Chondrocyte (in vitro differentiated cells): ENCODE measurements at places on chromosomes 13 and 19. TPM values are rescaled to one million over a fixed set of nuclear protein-coding genes. Genes with fewer than 3 reads are reported as not detected.

GRCh38 chr13:48901781-48902180 lies 73.9 kb upstream of the FNDC3A start:
- DNase-seq: no peak

DNA sequence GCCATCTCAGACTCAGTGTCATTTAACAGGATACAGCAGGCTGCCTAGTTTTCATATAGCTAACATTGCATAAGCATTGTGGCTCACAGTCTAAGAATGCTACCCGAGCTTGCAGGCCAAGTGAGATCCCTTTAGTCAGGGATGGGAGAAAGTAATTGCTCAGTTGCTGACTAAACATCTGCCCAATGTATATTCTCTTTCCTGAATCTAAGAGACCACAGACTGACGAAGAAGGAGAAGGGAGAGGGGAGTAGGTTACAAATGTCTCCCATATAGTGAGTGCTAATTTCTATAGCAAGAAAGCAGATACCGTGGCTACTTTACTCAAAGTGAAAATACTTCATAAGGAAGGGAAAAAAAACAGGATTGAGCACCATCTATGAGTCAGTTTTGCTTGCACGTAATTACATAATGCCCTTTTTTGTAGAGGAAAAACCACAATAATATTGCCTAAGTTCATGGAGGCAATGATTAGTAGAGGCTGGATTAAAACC lies 453.9 kb downstream of the COG6 start:
- no peak for DNase-seq

- DNase-seq: no peak
Observed at GRCh38 chr13:60969656-60970055, 446.0 kb downstream of the PCDH20 start.

- DNase-seq: no peak
Observed at GRCh38 chr19:3132971-3133792, 2.7 kb upstream of the GNA15 start.

- no peak for DNase-seq
Observed at GRCh38 chr13:40221460-40222201, 444.8 kb downstream of the FOXO1 start.

DNA sequence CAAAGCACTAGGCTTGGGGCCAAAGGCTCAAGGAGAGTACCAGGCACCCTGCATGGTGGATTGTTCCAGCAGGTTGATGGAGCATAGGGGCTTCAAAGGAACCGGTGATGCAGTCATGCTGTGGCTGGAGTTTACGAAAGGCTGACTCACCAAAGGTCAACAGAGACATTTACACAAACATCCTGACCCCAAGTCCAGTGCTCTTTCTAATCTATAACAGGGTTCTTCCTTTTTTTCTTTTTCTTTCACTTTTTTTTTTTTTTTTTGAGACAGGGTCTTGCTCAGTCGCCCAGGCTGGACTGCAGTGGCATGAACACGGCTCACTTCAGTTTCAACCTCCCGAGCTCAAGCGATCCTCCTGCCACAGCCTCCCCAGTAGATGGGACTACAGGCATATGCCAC lies 35.6 kb upstream of the TPTE2 start:
- DNase-seq: no peak

DNA sequence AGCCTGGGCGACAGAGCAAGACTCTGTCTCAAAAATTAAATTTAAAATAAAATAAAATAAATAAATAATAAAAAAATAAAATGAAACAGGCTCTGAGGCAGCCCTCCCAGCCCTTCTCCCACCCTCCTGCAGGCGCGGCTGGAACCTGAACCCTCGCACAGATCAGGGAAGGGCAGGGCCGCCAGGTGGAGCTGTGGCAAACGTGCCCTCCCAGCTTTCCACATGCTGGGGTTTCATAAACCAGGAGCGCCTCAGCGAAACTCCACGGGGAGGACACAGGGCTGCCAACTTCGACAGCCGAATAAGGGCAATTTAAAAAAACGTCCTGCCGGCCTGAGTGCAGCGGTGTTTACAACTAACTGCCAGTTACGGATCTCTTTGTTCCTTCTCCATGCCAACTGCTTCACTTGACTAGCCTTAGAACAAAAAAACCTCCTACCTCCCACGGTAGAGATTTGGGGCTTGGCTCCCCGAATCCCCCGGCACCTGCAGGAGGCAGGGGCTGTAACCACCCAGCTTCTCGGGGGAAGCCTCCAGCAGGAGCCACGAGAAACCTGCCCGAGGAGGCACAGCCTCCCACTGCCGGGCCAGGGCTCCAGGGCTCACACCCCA lies 15.9 kb downstream of the ZNF787 start:
- no peak for DNase-seq

GRCh38 chr13:111283991-111284390 lies 36.5 kb upstream of the TEX29 start:
- no peak for DNase-seq

DNA sequence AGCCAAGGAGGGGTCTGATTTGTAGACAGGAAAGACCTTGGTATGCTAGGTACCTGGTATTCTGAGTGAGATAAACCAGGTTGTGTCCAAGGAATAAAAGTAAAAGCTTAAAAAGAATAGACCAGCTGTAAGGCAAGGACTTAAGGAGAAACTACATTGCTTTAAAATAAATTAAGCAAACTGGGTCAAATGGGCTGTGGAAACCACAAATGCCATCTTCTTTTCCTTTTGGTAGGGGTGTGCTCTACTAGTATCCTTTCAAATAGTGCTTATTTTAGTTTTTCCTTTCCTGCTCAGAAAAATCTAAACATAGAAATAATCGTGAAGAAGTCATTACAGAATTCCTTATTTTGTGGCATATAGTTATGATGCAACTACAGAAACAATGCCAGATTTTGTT lies 138.6 kb upstream of the KLF12 start:
- DNase-seq: no peak

DNA sequence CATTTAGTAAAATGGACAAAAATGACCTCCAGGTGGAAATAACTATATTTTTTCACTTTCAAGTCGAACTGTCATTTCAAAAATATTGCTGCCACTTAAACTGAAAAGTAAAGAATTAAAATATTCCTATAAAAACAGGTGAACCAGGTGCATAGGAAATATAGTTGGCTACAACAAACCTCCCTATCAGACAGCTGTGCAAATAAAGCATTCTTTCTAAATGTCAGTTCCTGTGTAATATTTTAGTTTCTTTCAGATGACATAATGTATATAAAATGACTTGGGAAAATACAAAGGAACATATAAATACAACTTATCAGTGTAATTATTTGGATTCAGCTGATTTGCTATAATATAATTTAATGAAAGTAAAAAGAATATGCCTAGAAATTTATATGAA lies 403.5 kb upstream of the GPC6 start:
- DNase-seq: no peak

DNA sequence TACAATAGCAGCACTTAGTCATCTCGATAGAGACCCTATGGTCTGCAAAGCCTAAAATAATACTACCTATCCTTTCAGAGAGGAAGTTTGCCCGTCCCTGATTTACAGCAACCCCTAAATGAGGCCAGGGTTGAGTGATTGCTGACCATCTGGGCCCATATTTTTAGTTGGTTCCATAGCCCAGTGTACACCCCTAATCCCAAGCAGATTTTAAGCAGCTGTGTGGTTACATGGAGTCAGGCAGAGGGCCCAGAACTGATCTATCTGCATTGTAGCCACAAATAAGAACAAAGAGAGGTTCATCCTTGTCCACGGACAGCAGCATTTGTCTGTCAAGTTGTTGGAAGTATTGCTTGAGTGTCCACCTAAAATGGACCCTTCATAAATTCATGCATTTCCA lies 148.2 kb downstream of the DCT start:
- no peak for DNase-seq

DIRAS1 gene
- 14.1 to 20.9 TPM (median 20.2 TPM) in 3 replicates for total RNA-seq

MATK gene
- total RNA-seq: not detected in 3 replicates

SRRM5 gene
- 0.12 to 0.27 TPM in 2 of 3 replicates, not detected in the other for total RNA-seq

APOC1 gene
- total RNA-seq: 2.2 to 6.9 TPM in 2 of 3 replicates, not detected in the other

FZR1 gene
- total RNA-seq: 35.0 to 37.6 TPM (median 36.5 TPM) in 3 replicates

SLC5A5 gene
- total RNA-seq: not detected in 3 replicates

FFAR3 gene
- not detected in 3 replicates for total RNA-seq

WDFY2 gene
- total RNA-seq: 3.9 to 5.7 TPM (median 4.0 TPM) in 3 replicates
